ENCODE measurements at places on chromosomes 16 and 17. TPM values are rescaled to one million over a fixed set of nuclear protein-coding genes. Genes with fewer than 3 reads are reported as not detected.
A peak's percentile ranks its signal among the peaks of the same experiment; 100 is the strongest.

GRCh38 chr16:68264128-68265077 lies at the start of gene SLC7A6:
Gene SLC7A6, plus strand, starts transcription at chr16:68264526. Its CDS starts 10,201 bp downstream, at chr16:68274727.
- DNase-seq = peak; percentile 87

- peak; percentile 86 for DNase-seq
Observed at GRCh38 chr17:8120520-8121406, 2.4 kb upstream of the ALOXE3 start.

DNA sequence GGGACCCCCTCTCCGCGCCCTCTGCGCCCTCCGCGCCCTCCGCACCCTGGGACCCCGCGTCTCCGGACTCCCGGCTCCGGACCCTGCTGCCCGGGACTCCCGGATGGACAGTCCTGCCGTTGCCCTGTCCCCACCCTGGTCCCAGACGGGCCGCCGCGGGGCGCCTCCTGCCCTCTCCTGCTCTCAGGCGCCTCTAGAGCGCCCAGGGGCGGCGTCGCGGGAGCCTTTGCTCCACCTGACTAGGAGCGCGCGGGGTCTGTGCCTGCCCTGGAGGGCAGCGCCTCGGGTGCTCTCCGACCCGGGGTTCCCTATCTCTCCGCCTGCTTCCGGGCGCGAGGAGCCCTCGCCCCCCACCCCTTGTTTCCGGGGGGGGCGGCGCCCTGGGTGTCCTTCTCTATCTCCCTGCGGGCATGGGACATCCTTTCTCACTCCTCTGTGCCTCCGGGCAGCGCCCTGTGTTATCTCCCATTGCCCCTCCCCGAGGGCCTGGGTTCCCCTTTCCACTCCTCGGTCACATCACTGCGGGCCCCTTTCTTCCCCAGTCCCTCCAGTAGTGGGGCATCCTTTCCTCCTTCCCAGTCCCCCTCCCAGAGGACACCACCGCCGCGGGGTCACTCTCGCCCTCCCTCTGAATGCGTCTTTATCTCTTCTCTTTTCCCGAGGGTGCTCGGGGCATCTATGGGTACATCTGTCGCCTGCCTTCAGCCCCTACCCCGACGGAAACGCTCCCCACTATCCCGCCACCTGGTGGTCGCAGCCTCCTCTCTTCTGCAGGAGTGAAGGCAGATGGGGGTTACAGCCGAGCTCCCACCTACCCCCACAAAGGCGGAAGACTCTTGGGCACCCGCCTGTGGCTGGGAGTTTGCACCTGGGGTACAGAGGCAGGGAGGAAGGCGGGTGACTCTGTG lies 875 bp downstream of the PRKCB start:
- peak; percentile 79 for DNase-seq

DNA sequence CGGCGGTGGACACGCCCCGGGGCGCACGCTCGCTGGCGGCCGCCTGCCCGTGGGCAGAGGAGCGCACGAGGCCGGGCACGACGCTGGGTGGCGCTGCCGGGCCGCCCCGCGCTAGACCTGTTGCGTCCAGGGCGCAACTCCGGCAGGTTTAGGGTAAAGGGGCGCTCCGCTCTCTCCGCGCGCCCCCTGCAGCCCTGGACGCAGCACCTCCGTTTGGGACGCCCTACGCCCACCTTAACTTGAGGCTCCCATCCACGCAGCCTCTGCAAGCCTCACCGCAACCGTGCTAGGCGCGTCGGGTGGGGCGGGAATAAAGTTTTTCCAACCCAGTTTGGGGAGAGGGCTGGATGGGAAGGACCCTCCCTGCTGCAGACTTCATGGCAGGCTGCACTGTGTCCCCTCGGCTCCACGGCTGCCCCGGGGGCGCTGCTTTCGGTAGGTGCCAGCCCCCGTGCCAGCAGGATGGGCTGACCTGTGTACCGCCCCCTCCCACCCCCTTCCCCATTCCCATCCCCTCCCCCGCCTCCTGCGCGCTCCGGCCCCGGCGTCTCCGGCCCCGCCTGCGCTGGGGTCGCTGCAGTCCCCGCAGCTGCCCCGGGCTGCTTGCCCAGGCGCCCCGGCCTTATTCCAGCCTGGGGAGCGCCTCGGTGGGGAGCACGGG lies at the start of gene SYT17:
Gene SYT17 (plus strand): TSS at position 531 of the 661 bp plus-strand sequence. CDS start 407 bp downstream, outside the sequence.
- peak; percentile 49 for DNase-seq

GRCh38 chr16:57826052-57826451 lies 23.8 kb upstream of the KIFC3 start:
- DNase-seq = no peak

GRCh38 chr16:77939968-77940367 lies 82.4 kb upstream of the CLEC3A start:
- DNase-seq = no peak

DNA sequence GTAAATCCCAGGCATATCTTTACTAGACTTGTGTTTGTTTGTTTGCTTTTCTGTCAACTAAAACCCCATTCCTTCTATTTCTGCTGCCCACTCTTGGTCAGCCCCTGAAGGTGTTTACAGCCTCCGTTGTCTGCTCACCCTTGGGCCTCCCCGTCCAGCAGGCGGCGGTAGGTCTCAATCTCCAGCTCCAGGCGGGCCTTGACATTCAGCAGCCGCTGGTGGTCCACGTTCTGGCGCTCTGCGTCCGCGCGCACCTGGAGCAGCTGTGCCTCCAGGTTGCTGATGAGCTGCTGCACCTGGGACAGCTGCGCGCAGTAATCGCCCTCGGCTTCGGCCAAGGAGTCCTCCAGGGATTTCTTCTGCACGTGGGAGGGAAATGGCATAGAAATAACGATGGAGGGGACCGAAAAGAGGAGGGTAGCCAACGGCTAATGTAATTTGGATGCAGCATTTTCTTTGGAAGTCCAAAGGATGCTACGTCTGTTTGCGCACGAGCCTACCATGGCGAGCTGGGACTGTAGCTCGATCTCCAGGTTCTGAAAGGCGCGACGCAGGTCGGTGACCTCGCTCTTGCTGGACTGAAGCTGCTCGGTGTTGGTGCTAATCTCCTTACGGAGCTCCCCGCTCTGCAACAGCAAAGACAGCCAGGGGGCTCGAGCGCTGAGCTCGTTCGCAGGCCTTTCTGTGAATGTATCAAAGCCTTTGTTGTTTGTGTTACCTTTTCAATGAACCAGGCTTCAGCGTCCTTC lies 3.9 kb downstream of the KRT12 start:
- peak; percentile 50 for DNase-seq

GRCh38 chr17:28247671-28248555 lies 71.1 kb upstream of the TMEM97 start:
- no peak for DNase-seq

GRCh38 chr17:78497115-78497540 lies 80.1 kb downstream of the DNAH17 start:
- peak; percentile 68 for DNase-seq

GRCh38 chr17:7107012-7107754 lies 7.4 kb downstream of the ASGR2 start:
- DNase-seq = no peak

Gene AANAT
- total RNA-seq = not detected

Gene NXPH3
- total RNA-seq = 0.09 TPM

Gene FA2H
- total RNA-seq = not detected

Gene LPO
- not detected for total RNA-seq

Gene SMTNL2
- not detected for total RNA-seq

Gene TP53
- total RNA-seq = 137 TPM

Gene SLC16A13
- total RNA-seq = 19.0 TPM

Gene ABCA6
- 0.29 TPM for total RNA-seq

Gene MRPS23
- 39.4 TPM for total RNA-seq

Gene HYDIN
- not detected for total RNA-seq

Gene ARSG
- total RNA-seq = 12.5 TPM

Gene TUBD1
- total RNA-seq = 15.5 TPM

Gene ANKRD40CL
- total RNA-seq = not detected
